Right ventricle myocardium superior (tissue), 1 donor: ENCODE measurements at places on chromosomes 5 and 9. TPM values are rescaled to one million over a fixed set of nuclear protein-coding genes. Genes with fewer than 3 reads are reported as not detected.
A peak's percentile ranks its signal among the peaks of the same experiment; 100 is the strongest.

- no peak for DNase-seq
Observed at GRCh38 chr9:76751001-76751400, 13.2 kb upstream of the PCA3 start.

DNA sequence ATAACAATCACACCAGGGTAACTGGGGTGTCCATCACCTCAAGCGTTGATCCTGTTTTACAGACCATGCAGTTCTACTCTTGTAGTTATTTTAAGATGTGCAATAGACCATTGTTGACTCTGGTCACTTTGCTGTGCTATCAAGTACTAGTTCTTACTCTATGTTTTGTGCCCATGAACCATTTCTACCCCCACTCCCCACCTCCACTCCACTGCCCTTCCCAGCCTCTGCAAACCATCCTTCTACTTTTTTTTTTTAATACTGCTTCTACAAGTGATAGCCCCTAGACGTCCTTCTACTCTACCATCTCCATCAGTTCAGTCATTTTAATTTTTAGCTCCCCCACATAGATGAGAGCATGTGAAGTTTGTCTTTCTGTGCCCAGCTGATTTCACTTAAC, 38.8 kb downstream of the EHMT1 start:
- no peak for DNase-seq

DNA sequence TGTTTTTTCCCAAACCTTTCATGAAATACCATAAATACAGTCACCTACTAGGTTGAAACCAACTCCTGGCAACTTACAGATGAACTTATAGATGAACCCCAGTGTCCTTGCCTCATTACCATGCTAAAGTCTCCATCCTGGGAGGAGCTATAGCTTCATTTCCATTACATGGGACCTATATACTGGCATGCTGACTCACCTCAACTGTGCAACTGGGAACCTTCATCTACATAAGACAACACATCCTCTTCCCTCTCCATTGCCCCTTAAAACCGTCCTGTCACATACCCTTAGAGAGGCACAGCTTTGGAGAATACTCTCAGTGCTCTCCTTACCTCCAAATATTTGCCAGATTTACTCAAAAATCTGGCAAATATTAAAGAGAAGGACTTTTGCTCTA, 638.3 kb downstream of the HTR1A start:
- no peak for DNase-seq

Gene ELOVL7
- 0.73 TPM for total RNA-seq

- DNase-seq: no peak
Observed at GRCh38 chr5:134614450-134615085, 18.1 kb downstream of the SAR1B start.

Gene NAIP
- 4.2 TPM for total RNA-seq

Gene PCDHB6
- total RNA-seq: 0.35 TPM

- no peak for DNase-seq
Observed at GRCh38 chr5:99141534-99142128, 212.8 kb upstream of the CHD1 start.

- no peak for DNase-seq
Observed at GRCh38 chr5:124654418-124654817, 92.0 kb downstream of the ZNF608 start.

Gene TGFBI
- total RNA-seq: 49.9 TPM

DNA sequence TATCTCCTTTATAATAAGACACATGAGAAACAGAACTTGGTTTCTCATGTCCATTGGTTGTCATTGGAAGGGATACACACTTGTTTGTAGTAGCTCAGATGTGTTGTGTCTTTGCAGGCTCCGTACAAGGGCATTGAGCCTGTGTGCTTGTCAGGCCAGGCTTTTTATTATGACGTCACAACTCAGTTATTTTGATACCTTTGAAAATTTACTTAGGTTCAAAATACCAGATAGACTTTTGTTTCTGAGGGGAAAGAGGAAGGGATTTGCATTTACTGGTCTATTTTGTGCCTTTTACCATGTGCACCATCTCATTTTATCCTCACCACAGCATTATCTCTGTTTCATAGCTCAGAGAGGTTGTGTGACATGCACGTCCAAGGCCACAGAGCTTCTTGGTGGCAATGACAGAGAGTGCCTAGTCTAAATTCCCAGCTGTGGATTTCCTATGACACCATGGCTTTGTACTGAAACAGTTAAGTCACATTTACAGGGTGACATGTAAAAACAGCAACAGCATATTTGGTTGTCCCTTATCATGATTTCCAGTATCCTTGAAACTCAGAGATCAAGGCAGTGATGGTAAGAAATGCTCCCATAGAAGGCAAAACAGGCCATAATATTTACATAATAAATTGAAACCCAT, 268.7 kb downstream of the AOPEP start:
- DNase-seq: no peak

GRCh38 chr9:98612061-98612752, 96.5 kb downstream of the GABBR2 start:
- no peak for DNase-seq

Gene PCDHGA6
- 6.7 TPM for total RNA-seq

DNA sequence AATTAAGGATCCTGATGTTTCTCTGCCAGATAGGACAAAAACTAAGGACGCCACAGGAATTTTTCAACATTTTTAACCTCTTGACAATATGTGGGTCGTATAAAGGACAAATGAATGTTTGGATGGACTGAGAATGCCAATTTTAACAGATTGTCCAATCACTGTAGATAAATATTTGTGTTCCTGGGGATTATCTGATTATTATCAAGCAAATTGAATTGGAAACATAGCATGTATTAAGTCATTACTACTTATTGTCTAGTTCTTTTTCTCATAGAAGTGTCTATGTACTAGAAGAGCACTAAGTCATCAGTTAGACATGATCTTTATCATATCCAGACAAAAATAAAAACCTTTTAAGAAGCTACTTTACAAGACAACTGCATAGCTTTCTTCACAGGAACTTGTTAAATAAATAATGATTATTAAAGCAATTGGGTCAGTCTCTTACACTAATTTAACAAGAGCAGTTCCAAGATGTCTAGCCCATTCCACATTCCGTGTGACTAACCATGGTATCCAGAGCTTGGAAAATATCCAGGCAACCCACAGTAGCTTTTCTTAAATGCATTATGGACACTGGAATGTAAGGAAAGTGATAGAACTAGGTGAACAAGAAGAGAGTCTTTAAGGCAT, 127.5 kb upstream of the CDKN2B start:
- no peak for DNase-seq

DNA sequence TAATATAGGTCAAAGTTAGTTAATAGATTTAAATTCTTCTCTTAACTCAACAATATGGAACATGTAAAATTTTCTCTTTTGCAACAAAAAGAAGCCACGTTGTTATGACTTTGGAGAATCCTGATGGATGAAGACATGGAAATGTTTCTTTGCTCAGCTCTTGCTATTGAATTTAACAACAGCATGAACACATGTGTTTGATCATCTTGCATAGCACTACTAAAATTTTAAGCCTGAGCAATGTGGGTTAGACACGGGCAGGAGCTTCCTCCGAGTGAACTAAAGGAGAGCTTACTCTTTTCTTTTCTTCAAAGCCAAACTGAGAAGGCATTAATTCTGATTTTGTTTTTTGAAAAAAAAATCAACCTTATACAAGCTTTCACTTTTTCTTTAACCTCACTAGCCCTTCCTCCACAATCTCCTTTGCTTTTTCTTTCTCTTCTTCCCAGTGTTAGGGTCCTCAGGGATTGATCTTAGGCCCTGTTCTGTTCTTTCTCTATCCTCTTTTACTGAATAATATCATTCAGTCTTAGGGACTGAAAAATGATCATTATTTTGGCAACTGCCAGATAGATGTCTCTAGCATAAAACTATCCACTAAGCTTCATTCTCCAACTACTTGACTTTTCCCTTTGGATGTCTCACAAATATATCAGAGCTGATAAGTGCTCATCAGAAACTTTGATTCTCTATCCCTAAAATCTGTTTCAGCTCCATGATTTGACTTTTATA, 36.9 kb downstream of the ADAMTS19 start:
- DNase-seq: no peak

- DNase-seq: peak; percentile 46
Observed at GRCh38 chr9:105901514-105902109, 207.3 kb downstream of the TMEM38B start.

Gene GNAQ
- 12.2 TPM for total RNA-seq

Gene FKTN
- 6.3 TPM for total RNA-seq

DNA sequence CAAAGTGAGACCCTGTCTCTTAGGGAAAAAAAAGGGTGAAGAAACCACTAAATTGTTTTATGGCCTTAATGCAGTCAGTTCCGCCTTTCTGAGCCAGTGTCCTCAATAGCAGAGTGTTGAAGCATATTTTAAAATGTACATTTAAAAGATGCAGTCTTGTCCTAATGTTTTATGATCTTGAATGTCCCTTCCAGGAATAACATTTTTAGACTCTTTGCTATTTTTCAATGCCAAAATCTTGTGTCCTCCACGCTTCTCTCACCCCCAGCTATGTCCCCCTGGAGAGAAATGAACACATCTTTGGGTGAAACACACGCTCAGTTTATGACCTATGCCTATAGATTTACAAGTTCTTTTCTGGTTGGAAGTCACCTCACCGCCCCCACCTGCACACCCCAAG, 69.8 kb downstream of the CSNK1A1 start:
- DNase-seq: no peak

DNA sequence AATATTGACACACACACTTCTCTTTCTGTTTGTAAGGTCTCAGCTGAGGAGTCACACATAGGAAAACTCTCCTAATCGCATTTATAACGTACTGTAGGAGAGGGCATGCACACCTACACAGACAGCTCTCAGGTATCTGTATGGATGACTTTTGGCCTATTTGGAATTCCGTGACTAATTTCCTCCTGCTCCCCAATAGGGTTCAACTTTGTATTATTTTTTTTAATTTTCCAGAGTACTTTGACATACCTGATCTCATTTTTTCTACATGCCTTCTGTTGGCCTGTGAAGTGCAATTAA, 195.9 kb downstream of the ARHGAP26 start:
- DNase-seq: no peak

DNA sequence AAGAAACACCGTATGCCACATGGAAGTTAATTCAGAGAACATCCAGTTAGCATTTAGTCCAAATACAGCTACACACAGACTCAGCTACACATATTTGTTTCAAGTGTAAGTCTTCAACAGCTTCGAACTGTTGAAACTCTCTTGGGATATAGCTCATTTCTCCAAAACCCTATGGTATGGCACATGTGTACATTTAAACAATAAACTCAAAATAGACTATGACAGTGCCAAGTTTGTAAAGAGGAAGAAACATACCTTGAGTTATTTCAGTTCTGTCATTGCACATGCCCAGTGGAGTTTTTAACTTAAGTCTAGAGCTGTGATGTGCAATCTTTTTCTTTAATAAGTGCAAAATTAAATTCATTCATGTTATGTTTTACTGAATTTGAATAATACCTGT, 155.1 kb upstream of the RAI14 start:
- DNase-seq: no peak

Gene GDA
- total RNA-seq: 2.9 TPM

GRCh38 chr5:14208071-14209021, 65.2 kb downstream of the TRIO start:
- no peak for DNase-seq

Gene SLC45A2
- total RNA-seq: not detected

Gene ZSWIM6
- total RNA-seq: 6.6 TPM

Gene RGS7BP
- 5.4 TPM for total RNA-seq

GRCh38 chr5:140298183-140298601, 4.7 kb downstream of the PFDN1 start:
- no peak for DNase-seq

Gene SLC2A6
- 2.9 TPM for total RNA-seq

Gene ZNF367
- 4.3 TPM for total RNA-seq

- no peak for DNase-seq
Observed at GRCh38 chr5:123599171-123599570, 87.2 kb downstream of the CSNK1G3 start.

DNA sequence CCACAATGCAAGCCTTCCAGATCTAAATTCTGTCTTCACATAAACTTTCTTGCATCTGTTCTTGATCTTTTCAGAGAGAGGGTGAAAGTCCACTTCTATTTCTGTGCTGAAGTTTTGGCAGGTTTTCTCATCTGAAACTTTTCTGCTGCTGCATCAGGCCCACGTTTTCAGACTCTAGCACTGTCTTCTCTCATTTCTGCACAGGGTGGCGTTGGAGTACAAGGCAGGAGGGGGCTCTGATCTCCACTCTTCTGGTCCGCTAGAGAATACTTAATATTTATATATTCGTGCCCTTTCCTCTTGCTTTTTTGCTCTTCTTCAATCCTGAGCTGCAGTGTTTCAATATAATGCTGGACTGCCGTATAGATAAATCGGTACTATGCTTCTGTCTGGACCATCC, 204.0 kb upstream of the PRDM9 start:
- no peak for DNase-seq

Gene GNA14
- 1.9 TPM for total RNA-seq

GRCh38 chr9:82424599-82425120, 436.1 kb downstream of the SPATA31D1 start:
- DNase-seq: no peak

DNA sequence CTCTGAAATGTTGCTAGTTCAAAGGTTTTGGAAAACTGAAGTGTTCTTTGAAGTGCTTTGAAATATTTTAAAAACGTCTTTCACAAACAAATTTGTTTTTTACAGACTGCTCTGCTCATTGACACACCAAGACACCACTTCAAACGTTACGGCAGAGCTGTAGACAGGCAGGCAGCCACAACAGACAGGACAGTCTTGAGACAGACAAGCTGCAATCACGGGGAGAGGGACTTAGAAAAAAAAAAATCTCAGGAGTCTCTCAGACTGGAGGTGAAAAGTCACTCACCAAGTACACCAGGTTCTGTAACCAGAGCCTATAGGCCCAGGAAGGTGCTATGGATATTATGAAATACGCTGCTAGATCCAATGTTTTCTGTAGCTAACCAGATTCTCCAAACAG, 135.4 kb downstream of the ISL1 start:
- no peak for DNase-seq
